CD4-positive, alpha-beta T cell treated with Interleukin-1 beta for 1 hour (primary cell): ENCODE measurements at places on chromosomes 11 and 22.

DNA sequence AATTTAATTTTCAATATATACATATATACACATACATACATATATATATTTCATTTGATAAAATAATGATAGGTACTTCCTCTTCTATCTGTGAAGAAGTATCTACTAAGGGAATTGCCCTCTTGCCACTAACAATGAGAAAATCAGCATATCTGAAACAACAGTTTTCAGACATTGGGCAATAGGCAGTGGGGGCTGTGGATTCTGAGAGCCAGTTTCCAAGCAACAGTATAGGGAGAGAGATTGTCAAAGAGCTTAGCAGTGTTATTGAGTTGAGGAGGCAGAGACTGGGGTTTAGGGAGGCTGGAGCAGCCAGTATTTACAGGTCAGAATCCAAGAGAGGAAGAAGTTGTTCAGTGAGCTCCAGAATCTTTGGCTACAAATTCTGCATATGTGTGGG, 119.3 kb downstream of the ARFGAP2 start:
- DNase-seq = no peak

- DNase-seq = no peak
Observed at GRCh38 chr22:25192406-25192805, 7.3 kb upstream of the CRYBB3 start.

DNA sequence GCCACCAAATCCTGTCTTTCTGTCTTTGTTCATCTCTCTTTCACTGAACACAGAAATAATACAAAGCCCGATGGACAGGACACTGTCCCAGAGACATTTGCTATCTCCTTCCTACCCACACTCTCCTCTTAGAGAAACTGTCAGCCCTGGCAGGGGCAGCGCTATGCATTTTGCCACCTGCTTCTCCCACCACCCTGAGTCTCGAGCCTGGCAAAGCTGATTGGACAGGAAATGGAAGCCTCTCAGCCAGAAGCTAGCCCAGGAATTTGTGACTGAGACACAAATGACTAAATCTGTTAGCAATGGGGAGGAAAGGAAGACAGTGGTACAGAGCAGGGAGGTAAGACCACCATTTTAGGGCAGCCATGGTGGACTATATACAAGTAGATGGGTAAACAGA, 14.9 kb upstream of the GALNT18 start:
- no peak for DNase-seq

GRCh38 chr11:118924591-118925585, 838 bp downstream of the BCL9L start:
- peak; percentile 48 for DNase-seq

- DNase-seq = no peak
Observed at GRCh38 chr22:37922191-37922590, 16.1 kb downstream of the MICALL1 start.

- no peak for DNase-seq
Observed at GRCh38 chr11:62854013-62854824, 14.8 kb upstream of the WDR74 start.

DNA sequence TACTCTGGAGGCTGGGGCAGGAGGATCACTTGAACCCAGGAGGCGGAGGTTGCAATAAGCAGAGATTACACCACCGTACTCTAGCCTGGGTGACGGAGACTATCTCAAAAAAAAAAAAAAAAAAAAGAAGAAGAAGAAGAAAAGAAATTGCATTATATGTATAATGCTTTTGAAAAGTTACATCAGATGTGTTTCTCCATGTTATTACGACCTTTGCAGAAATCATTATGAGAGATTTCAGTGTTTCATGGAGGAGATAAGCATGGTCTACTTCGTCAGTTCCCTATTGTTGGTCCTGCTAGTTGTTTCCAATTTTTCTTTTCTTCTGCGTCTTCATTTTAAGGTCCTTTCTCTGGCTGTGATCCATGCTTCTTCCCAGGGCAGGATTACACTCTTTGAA, 3.0 kb downstream of the MIAT start:
- no peak for DNase-seq

DNA sequence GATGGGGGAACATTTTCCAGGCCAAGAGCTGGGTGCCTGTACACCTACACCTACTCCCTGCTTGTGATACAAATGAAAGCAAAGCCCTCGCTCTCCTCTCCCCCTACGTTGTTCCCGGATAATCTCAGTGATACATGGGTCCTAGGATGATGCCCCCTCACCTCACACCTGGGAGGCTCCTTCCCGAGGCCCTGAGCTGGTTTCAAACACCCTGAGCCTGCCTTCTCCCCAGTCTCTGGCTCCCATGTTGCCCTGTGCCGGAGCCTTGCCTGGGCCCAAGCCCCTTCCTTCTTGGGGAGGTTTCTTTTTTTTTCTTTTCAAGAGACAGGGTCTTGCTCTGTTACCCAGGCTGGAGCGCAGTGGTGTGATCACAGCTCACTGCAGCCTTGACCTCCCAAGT, 23.3 kb downstream of the TRMU start:
- no peak for DNase-seq

GRCh38 chr11:120259988-120260565, 20.1 kb downstream of the POU2F3 start:
- no peak for DNase-seq

GRCh38 chr11:118912742-118913410, 12.8 kb downstream of the BCL9L start:
- DNase-seq = peak; percentile 41

DNA sequence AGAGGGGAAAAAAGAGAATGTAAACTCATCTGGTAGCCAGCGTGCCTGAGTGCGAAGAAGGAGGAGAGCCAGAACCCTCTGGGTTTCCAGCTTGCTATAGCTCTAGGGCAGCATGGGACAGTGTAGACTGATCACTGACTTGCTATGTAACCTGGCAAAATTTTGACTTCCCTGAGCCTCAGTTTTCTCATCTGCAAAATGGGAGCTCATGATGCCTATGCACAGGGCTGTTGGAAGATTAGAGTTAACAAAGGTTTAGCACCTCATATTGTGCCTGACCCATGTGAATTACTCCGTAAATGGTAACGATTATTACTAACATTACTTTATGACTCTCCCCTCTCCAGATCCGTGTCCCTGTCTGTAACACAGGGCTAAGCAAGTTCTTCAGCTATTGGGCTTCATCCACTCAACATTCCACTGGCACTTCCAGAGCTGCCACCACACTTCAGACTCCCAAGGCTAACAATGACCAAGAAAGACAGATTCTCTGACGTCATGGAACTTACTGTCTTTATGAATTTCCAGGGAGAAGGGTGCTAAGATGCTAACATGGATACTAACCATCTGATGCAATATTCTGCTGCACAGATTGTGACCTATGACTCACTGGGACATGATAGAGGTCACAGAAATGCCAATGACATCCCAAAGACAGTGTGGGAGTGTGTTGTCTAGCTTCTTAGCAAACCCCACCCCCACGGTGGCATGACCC, 195.2 kb downstream of the TRIM29 start:
- DNase-seq = no peak

DNA sequence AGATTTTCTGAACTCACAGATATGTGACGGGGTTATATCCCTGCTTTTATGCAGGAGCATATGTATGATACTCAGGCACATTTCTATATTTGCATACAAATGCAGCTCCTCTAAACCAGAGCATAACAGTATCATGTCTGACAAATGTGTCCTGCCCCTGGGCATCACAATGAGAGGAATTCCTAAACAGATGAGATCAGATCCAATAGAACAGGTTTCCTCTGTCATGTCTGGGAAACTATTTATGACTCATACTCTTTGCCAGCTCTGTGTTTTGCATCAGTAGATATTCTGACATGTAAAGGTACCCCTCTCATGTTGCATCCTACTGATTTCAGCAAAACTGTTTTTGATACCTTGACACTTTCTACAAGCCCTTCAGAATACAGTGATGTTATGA, 29.4 kb downstream of the SYT9 start:
- DNase-seq = no peak

DNA sequence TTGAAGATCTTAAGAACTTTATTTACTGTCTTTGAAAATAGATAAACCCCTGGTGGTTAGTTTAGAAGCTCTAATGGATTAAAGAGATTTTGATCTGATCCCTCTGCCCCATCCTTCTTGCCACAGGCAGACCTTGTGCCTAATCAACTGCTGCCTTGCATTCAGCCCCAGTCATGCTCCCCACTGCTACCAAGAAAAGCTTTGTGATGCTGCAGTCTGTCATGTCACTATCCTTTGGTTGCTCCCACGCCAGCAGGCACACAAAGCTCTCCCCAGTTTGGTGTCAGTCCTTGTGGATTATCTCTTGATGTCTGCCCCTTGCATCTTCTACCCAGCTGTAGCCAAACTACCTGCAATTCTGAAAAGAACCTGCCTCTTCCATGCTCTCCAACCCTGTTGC, 112.2 kb downstream of the MTNR1B start:
- no peak for DNase-seq

DNA sequence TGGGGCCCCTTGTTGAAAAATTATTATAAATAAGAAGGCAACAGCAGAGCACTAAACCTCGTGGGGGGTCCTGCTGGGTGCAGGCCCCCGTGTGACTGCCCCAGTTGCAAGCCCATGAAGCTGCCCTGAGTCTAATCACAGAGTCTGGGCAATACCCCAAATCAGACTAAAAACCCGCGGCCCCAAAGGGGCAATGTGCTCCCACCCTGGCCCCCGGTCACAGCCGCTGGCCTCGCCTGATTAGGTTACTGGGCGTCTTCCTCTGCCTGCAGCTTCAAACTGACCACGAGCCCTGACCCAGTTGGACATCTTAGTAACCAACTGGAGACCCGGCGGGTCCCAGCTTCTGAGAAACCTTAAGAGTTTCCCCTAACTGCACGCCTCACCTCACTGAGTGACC, 1.6 kb downstream of the CXCR5 start:
- DNase-seq = no peak

- no peak for DNase-seq
Observed at GRCh38 chr11:117438371-117439000, 110.8 kb downstream of the CEP164 start.

DNA sequence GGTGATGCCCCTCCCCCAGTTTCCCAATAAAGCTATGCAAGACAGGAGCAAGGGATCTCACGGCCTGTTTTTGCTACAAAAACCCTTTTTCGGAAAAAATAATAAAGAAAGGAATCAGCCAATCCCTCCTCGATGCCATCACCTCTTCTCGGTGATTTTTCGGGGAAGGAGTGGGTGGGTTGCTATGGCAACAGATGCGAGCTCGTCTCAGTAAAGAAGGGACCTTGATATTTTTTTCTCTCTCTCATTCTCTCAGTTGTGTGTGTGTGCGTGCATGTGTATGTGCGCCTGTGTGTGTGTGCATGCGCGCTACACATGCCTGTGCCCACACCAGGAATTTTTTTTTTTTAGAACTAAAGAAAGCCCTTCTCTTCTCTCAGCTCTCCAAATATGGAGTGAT, 3.8 kb upstream of the NPAS4 start:
- no peak for DNase-seq

GRCh38 chr11:130725421-130726233, 190.7 kb downstream of the SNX19 start:
- DNase-seq = no peak
